IMR-90 (cell line): ENCODE measurements at places on chromosomes 7 and 10. TPM values are rescaled to one million over a fixed set of nuclear protein-coding genes. Genes with fewer than 3 reads are reported as not detected.

ZCCHC24 gene
- 12.2 and 15.1 TPM in 2 replicates for total RNA-seq

OPN1SW gene
- total RNA-seq: not detected in 2 replicates

ADGRA1 gene
- total RNA-seq: not detected in 2 replicates

POM121L12 gene
- total RNA-seq: not detected in 2 replicates

NRG3 gene
- total RNA-seq: not detected in 2 replicates
